HT1080 (cell line): ENCODE measurements at places on chromosomes 16 and 17.

DNA sequence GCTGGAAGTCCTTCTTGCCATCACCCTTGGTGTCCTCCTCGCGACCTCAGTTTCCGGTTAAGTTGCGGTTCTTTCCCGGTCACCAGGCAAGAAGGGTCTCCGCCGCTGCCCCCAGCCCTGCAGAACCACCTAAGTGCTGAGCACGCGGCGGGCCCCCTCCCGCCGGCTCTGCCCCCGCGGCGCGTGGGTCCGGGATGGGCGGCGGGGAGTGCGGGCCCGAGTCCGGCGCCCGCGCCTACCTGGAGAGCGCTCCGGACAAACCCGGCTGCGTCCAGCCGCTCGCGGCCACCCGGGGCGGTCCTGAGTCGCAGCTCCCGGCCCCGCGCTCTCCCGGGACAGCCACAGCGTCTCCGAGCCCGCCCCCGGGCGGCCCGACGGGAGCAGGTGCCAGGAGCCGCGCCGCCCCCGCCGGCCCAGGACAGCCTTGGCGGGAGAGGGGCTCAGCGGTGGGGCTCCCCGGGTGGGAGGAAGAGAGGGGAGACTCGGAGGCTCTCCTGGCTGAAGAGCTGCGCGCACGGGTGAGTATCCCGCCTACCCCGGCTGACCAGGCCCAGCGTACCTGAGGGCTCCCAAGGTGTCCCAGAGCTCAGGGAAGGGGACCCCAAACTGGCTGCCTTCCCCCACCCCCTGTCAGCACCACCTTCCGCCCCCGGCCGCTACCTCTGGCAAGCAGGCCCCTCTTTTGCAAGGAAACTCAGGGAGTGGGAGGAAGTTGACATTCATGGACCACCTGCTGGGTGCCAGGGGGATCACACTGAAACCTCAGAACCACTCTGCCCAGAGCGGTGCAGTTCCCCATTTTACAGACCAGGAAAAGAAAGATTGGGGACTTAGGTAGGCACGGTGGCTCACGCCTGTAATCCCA, 22.2 kb upstream of the C17orf113 start:
- DNase-seq: no peak

DNA sequence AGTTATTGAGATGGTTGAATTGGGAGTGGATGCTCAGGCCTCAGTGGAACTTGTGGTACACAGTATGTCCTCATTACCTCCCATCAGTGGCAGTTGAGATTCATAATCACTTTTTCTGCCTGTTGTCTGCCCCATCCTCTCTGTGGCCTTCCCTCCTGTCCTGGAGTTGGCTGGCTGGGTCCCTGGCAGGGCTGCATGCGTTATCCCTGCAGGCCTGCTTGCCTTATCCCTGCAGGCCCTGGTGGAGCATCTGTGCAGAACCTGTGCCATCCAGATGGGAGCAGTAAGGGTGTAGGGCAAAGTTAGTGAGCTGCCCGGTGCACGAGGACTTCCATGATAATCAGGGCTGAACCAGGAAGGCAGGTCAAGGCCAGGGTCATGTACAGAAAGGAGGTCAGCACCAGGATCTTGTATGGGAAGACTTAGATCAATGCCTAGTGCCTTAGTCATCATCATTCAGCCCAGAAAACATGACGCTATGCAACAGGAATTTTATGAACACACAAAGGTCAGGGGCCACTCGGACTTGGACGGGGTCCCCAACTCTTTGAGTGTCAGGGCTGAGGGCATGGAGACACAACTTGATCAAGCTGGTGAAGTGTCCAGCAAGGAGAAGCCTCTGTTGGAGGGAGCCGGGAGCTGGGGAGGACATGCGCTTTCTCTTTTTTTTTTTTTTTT, 47.2 kb downstream of the ABCC1 start:
- peak; percentile 84 for DNase-seq

GRCh38 chr17:7215652-7216180, 3.9 kb downstream of the DLG4 start:
- DNase-seq: peak; percentile 44

GRCh38 chr17:80427366-80428282, 12.7 kb downstream of the ENDOV start:
- DNase-seq: no peak

GRCh38 chr16:14289692-14290340, 218.7 kb downstream of the MRTFB start:
- peak; percentile 41 for DNase-seq

GRCh38 chr17:74082886-74083285, 120.6 kb upstream of the RPL38 start:
- no peak for DNase-seq

GRCh38 chr16:23934610-23935236, 98.9 kb downstream of the PRKCB start:
- DNase-seq: no peak

GRCh38 chr16:52852978-52853377, 199.7 kb downstream of the CHD9NB start:
- no peak for DNase-seq

DNA sequence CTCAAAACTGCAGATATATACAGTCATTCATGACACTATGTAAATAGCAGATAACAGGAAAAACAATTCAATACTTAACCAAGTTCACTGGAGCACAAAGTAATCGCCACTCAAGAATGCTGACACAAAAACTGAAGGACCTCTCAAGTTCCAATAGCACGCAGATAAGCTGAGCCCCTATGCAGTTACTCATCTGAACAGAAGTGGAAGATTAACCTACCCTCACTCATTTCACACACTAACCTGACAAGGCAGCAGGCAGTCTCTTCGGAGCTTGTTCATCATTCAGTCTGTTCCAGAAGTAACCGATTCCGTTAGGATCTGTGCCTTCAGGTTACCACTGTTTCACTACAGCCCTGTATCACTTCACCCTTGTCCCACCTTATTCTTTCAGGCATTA, 6.0 kb downstream of the HELZ start:
- DNase-seq: no peak

DNA sequence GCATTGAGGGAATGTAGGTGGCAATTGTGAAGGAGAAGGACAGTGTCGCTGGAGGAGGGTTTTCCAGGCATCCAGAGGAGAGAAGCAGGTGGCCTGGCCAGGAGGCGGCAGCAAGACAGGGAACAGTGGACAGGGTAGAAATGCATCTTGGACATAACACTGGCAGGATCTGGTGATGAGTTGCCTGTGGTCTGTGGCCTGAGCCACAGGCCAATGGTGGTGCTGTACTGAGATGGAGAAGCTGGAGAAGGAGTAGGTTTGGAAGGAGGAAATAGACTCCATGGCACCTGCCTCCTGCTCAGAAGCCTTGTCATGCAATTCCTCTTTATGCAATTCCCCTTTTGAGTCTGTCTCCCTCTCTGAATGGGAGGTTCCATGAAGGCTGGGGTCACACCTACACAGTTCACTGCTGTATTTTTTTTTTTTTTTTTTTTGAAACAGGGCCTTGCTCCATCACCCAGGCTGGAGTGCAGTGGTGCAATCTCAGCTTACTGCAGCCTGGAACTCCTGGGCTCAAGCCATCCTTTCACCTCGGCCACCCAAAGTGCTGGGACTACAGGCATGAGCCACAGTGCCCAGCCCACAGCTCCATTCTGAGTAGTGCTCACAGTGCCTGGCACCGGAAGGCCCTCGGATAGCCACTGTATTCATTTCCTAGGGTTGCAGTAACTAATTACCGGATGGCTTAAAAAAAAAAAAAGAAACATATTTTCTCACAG, 13.5 kb upstream of the CACNG4 start:
- no peak for DNase-seq

DNA sequence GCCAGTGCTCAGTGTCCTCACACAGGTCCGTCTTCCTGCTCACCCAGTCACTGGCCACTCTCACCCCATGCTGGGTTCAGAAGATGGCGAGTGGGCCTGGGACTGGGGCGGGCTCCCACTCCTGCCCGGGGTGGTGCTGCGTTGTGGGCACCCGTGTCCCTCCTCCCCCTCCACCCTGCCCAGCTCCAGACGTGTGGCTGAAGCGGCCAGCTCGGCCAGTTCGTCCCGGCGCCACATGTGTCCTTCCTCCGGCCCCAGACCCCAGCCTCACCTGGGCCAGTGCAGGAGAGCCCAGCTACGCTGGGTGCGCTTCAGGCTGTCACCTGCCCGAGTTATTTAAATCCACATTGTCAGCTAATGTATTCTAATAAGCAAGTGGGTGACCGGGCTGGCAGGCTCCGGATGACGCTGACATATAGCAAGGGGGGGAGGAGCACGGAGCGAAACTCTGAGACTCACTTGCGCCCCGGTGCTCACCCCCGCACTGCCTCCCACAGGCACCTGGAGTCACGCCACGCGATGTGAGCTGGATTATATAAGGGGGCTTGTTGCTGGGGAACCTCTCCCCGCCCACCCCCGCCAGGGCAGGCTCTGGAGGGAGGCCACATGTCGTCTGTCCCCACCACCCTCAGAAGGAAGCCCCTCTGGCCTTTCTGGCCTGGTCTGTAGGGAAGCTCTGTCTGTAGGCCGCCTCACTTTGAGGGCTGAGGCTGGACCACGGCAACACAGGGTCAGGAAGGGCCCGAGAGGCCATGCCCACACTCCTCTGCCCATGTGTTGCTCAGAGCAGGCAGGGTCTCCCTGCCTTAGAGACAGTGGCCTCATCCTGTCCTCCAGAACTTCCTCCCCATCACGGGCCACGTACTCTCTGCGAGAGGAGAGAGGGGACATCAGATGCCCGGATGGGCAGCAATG, 7.1 kb upstream of the BAIAP2 start:
- no peak for DNase-seq

DNA sequence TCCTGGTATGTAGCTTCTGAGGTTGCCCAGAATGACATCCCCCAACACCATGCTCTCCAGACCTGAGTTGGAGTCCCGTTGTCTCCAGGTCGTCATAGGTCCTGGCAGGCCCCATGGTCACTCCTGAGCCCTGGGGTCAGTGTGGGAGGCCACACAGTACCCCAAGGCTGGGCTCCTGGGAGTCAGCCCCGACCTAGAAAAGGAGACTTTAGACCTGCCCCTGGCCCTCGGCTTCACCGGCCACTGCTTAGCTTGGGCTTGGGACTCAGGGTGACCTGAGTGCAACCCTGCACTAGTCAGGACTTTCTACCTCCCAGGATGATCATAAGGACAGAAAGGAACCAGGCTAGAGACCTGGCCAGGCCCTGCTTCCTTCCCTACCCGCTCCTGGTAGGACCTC, 65.8 kb downstream of the PRMT7 start:
- no peak for DNase-seq

DNA sequence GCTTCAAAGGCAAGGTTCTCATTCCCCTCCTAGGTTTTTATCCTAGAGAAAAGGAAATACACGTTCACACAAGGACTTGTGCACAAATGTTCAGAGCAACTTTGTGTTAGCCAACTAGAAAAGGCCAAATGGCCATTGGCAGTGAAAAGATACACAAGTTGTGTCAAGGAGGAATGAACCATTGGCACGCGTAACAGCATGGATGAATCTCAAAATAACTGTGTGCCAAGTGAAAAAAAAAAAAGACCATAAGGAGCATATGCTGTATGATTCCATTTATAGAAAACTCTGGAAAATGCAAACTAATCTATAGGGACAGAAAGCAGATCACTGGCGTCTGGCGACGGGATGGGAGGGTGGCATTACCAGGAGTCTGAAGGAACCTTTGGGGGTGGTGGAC, 333.8 kb downstream of the SNX29 start:
- DNase-seq: no peak

DNA sequence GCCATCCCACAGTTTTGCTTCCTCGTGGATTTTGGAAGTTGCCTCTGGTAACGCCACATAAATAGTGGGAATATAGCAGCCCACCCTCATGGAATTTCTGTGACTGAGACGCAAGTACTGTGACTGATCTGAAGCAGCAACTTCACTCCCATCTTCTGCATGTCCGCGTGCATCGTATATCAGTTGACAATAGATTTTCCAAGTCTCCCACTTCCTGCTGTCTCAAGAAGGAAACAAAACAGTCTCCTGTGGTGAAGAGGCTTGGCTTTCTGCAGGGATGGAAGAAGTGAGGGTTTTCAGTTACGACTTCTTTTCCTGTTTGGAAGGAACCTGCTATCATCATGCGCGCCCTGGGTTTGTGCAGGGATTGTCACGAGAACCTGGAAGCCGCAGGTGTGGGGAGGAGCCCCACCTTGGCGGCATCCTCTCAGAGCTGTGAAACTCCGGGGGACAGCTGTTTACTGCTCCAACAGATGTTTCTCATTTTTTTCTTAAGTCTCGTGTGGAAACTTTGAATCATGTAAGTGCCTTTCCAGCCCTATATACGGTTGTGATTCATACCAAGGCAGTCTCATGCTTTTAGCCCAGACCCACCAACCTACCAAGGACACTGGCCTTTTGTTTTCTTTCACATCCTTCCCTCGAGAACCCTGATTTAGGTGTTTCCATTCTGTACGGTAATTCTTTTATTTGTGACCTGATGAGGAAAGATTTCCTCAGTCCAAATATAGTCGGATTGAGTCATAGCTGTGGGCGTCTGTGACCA, 57.5 kb downstream of the WIPI1 start:
- DNase-seq: peak; percentile 68

GRCh38 chr17:32266389-32267301, 1.0 kb downstream of the RHBDL3 start:
- DNase-seq: no peak

GRCh38 chr17:45402916-45403315, 29.8 kb downstream of the ARHGAP27 start:
- DNase-seq: no peak

DNA sequence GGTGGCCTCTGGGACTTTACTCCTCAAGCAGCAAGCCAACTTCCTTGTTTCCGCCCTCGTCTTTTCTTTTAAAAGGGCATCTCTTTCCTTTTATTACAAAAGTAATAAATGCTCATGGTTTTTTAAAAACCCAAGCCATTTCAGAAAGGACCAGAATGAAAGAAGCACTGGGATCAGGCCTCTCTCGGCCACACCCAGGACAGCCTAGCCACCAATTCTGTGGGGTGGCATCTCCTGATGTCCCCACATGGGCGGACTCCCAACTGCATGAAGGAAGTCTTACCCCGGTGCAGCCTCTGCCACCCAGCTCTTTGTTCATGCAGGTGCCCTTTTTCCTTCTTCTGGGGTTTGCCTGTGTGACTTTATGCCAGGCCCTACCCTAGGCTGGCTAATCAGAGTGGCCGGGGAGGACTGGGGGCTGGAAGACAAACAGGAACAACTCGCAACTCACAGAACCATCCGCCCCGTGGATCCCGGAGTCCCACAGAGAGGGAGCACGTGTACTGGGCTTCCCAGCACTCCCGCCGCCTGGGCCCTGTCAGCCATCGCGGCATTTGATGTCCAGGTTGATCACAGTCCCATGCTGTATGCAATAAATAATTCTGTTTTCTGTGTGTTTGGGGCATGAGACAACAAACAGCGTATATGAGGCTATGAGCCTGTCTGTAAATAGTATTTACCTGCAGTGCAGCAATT, 2.6 kb upstream of the RASD1 start:
- DNase-seq: no peak
